ENCODE measurements at places on chromosomes 16 and 17.

DNA sequence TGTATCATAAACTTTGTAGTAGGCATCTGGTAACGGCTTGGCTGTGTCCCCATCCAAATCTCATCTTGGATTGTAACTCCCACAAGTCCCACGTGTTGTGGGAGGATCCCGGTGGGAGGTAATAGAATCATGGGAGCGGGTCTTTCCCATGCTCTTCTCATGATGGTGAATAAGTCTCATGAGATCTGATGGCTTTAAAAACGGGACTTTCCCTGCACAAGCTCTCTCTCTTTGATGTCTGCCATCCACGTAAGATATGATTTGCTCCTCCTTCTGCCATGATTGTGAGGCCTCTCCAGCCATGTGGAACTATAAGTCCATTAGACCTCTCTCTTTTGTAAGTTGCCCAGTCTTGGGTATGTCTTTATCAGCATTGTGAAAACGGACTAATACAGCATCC lies 248.7 kb downstream of the SNX29 start:
- DNase-seq = no peak

GRCh38 chr17:60095381-60095780 lies 16.7 kb upstream of the HEATR6 start:
- DNase-seq = no peak

GRCh38 chr17:34369571-34369970 lies 6.5 kb upstream of the CCL1 start:
- DNase-seq = no peak

- DNase-seq = no peak
These were observed 17.4 kb downstream of the SF3B3 start for GRCh38 chr16:70540994-70541393.

DNA sequence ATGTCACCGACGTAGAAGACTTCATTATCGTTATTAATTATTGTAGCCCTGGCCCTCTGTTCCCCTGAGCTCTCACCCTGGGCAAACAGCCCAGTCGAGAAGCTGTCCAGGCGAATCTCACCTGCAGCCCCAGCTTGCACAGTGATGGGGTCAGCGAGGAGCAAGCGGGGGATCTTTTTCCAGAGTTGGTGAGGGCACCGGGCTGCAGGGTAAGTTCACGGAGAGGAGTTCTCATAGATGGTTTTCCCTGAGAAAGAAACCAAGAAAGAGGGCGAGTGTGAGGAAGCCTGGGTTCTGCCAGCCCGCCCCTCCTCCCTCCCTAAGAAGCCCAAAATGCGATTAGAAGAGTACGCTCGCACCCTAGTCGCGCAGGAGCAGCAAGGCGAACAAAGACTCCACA lies 436 bp downstream of the SPAG5 start:
- DNase-seq = no peak

- DNase-seq = peak; percentile 78
These were observed at the start of gene COPRS for GRCh38 chr17:31858642-31859486. Gene COPRS, minus strand, starts transcription at chr17:31859244. Its CDS starts 45 bp downstream, at chr17:31859199.

DNA sequence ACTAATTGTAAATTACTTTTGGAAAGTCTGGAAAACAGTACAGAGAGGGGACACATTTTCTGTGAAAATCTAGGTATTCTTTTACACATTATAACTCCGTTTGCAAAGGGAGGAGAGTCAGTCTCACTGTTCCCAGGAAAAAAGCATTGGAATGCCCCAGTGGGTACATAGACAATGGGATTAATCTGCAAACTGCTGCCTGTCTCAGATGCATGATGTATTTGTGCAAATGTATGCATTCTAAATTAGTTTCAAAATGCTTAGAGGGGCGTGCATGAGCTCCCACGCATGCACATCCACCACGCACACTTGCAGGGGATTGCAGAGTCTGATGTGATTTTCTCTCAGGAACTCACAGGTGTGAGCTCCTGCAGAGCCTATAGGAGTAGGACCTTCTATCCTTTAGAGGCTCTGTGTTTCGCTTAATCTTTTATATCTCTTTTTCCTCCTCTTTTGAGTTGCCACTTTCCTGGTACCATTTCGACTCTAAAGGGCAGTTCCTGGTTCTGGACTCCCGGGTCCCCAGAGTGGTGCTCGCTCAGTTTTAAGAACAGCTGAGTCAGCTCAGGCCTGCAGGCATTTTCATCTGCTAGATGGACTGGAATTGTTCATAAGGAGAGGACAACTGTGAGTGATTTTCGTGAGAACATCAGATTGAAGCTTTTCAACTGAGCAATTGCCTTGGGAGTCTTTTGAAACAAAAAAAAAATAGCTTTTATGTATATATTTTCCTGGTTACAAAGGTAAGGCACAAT lies 1.1 kb downstream of the BCO1 start:
- no peak for DNase-seq

DNA sequence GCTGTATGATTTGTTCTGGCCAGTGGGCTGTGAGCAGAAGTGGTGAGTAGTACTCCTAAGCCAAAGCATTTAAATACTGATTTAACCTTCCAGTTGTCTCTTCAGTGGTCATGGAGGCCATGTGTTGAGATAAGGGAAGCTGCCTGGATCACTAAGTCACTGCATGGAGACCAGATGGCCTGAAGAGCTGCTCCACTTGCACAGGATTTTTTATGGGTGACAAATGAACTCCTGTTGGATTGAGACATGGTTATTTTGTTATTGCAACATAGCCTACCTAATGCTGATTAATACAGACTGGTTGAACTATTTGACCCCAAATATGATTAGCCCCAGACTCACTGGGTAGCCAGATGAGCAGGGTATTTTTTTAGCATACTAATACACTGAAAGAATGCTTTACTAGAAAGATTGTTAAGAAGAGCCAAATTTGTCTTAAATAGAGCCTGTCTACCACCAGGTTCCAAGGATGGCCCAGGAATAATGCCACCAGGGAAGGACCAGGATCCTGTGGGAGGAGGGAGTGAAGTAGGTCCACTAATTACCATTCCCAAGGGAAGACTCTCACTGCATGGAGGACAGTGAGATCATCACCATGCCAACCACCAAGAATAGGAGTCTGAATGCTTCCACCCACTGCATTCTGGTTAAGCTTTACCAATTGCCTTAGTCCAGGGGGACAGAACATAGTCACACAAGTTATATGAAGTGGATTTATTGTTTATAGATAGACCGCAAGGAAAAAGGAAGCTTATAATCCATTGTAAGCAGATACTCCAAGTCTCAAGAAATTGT lies 187.4 kb upstream of the IRX6 start:
- no peak for DNase-seq

DNA sequence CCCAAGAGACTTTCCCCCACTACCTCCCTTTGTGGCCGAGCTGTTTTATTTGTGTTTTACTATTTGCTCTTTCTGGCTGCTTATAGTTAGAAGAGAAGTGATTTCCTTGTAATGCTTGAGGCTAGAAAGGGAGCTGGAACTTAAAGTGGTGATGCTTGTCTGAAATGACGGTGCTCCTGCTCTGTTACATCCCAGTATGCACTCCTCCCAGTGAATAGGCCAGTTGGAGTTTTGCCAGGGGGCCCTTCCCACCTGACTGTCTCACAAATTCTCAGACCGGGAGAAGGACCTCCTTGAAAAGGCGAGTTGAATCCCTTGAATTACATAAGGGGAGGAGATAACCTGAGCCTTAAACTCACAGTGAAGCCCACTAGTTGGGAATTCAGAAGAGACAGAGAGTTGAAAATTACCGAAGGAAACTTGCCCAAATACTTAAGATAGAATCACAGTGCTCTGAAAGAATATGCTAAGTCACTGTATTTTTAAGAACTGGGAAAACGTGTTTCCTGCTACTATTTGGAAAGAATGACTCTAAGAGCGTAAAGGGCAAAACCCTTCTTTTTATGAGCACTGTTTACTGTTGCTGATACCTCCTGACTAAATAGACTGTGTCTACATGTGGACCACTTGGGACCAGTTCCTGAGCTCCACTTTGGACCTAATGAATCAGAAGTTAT lies 84.7 kb upstream of the CLEC3A start:
- DNase-seq = no peak

GRCh38 chr17:63455417-63455816 lies 9.3 kb upstream of the CYB561 start:
- DNase-seq = no peak

GRCh38 chr17:72476575-72476986 lies 355.8 kb downstream of the SOX9 start:
- no peak for DNase-seq

- DNase-seq = no peak
These were observed 26.0 kb upstream of the IRX6 start for GRCh38 chr16:55297910-55298479.

DNA sequence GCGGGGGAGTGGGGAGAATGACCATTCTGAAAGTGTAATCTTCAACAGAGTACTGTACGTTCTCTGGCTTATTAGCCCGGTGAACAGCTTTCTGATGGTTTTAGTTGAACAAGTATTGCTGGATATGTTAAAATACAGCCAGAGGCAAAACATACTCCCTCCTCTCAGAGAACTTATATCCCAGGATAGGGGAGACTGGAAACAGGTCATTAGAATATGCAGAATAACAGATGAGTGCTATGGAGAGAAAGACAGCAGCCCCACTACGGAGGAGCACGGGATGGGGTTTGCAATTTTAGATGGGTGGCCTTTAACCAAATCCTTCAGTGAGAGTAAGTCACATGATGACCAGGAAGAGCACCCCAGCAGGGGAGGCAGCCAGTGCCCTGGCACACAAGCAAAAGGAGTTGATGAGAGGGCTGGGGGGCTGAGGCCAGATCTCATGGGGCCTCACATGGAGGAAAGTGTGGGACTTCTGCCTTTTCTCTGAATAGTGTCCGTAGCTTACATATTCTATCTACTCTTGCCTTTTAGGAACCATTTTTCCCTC lies 43.1 kb upstream of the SEC14L1 start:
- no peak for DNase-seq

GRCh38 chr17:44390250-44390870 lies 911 bp upstream of the ITGA2B start:
- DNase-seq = no peak

- DNase-seq = no peak
These were observed 364.0 kb downstream of the NPIPA8 start for GRCh38 chr16:17972460-17972943.

- no peak for DNase-seq
These were observed 15.5 kb upstream of the SPACA3 start for GRCh38 chr17:32976131-32976530.

DNA sequence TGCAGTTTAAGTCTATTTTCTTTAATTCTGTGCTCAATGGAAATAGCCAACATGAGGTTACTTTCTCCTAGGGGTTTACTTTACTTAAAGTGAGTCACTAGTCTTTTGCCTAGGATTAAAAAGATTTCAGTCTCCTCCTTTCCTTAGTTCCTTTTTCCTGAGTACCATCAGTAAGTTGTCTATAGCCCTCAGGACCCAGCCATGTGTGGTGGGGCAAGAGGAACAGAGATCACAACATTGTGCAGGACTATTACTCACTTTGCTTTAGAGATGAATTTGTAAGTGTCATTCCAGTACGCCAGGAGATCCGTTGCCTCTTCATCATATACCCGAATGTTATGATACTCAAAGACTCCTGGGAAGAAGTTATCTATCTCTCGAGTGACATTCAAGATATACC lies 27.7 kb upstream of the CORO6 start:
- DNase-seq = no peak

- DNase-seq = no peak
These were observed 3.4 kb downstream of the ADAM11 start for GRCh38 chr17:44761932-44762810.

- no peak for DNase-seq
These were observed 1.3 kb upstream of the CES3 start for GRCh38 chr16:66959704-66960161.

DNA sequence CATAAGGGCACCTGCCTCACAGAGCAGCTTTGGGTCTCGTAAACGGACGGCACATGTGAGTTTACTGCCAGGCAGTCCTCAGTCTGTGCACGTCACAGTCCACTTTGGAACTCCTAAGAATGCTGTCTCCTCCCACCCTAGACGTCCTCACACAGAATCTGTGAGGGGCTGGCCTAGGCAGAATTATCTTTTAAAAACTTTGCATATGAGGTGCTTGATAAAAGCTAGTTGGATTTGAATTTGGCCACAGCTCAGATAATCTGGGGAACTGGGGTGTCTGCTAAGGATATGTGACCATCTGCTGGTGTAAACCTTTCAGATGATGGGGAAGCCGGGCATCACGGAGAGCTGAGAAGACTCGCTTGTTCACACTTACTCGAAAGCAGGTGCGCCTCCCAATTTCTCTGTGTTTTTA lies 64.4 kb downstream of the METRNL start:
- no peak for DNase-seq

- no peak for DNase-seq
These were observed 30.1 kb downstream of the SOCS1 start for GRCh38 chr16:11225677-11226549.

DNA sequence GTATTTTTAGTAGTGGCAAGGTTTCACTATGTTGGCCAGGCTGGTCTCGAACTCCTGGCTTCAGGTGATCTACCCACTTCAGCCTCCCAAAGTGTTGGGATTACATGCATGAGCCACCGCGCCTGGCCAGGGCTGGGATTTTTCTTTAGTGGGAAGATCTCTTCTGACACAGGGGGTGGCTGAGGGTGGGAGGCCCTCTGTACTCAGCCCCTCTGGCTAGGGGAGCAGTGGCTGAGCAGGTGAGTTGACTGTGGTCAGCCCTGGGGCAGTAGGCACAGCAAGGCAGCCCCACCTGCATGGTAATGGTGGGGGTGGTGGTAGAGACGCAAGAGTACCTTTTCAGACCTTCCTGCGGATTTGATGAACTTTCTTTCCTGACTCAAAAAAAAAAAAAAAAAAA lies 12.3 kb upstream of the GPRC5B start:
- no peak for DNase-seq

GRCh38 chr17:2064980-2065785 lies 10.3 kb downstream of the HIC1 start:
- DNase-seq = no peak

- DNase-seq = no peak
These were observed 52.7 kb downstream of the SREBF1 start for GRCh38 chr17:17783825-17784656.

- DNase-seq = no peak
These were observed 49.7 kb downstream of the MSI2 start for GRCh38 chr17:57305908-57306504.

DNA sequence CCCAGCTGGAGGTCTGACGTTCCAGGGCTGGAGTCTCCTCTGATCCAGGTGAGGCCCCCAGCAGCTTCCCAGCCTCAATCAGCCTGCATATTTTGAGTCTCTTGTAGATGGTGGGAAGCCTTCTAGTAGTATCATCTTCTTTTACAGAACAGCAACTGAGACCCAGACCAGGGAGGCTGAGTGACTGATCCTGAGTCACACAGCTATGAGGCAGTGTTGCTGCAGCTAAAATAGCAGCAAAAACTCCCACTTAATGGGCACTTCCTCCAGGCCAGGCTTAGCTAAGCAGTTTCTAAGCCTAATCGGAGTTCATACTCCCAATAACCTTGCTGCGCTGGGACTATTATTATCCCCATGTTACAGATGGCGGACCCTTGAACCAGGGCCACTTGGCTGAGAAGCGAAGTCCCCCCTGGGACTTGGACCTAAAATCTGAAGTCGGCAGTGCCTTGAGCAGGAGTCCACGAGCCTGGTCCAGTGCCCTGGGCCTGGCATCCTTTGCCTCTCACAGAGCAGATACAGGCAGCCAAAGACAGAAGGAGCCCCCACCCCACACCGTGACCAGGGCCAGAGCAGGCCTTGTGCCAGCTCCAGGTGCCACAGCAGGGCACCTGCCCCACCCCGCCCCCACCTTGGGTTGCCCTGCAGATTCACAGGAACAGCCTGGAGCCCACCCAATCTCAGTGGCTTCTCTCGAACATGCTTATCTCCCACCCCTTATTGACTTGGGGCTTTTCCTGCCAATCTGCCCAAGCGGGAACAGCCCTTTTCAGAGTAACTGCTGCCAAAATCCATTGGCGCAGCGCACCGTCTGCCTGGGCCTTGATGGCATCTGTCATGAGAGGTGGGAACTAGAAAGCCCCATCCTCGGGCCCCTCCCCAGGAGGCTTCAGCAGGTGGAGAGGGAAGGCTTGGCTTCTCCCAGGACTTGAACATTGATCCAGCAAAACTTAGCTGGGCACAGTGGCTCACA lies 65.1 kb downstream of the SOCS1 start:
- DNase-seq = peak; percentile 18
